Activated CD4-positive, alpha-beta T cell treated with anti-CD3 and anti-CD28 coated beads, Interleukin-2, amount 10 ng/mL, durations not matched to agents 24 days and 14 days (primary cell): ENCODE measurements at places on chromosomes 5 and 9. TPM values are rescaled to one million over a fixed set of nuclear protein-coding genes. Genes with fewer than 3 reads are reported as not detected.

PTGER4 gene
- total RNA-seq = 49.1 and 53.0 TPM in 2 replicates

HBEGF gene
- 21.9 and 22.5 TPM in 2 replicates for total RNA-seq

GRCh38 chr5:3607541-3608181 lies 12.0 kb downstream of the IRX1 start:
- no peak overlapping the region for H3K27ac ChIP-seq
- H3K4me3 ChIP-seq = no peak overlapping the region
- H3K4me1 ChIP-seq = no peaks in the 10 kb centered on the region
- DNase-seq = no peak

DNA sequence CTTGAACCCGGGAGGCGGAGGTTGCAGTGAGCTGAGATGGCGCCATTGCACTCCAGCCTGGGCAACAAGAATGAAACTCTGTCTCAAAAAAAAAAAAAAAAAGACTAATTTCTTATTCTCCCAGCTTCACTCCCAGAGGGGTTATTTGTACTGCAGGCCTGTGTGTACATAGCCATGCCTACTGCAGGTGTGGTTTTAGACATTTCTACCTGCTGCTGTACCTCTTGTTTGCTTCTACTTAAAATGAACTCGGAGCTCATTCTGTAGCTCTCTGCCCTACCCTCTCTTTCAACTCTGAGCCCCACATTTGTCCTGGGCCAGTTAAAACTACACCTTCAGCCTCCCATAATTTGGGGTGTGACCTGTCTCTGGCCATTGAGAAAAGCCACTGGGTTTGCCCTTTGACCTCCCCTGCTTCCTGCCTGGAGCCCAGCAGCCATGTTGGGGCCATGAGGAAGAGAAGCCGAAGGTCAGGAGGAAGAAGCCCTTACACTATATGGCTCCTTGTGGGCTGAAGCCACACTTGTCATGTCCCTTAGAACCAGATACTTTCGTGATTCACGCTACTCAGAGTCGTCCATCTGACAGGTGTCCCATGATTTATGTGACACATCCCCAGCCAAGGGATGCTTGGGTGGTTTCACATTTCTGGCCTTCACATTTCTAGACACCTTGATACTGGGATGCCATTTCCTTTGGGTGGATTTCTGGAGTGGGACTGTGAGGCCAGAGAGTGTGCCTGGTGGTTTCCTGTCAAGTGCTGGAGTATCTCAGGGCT lies 9.4 kb upstream of the CARD19 start:
- DNase-seq = no peak
- no peaks in the 10 kb centered on the region for H3K27me3 ChIP-seq
- peaks cover 41% of the 10 kb centered on the region for H3K4me1 ChIP-seq
- peaks cover 72% of the 10 kb centered on the region for H3K36me3 ChIP-seq

GRCh38 chr5:67255881-67256280 lies 59.3 kb upstream of the CD180 start:
- no peaks in the 10 kb centered on the region for H3K36me3 ChIP-seq
- no peaks in the 10 kb centered on the region for H3K4me1 ChIP-seq
- peaks cover 8% of the 10 kb centered on the region for H3K27me3 ChIP-seq
